ENCODE measurements at places on chromosomes 7 and 10.

DNA sequence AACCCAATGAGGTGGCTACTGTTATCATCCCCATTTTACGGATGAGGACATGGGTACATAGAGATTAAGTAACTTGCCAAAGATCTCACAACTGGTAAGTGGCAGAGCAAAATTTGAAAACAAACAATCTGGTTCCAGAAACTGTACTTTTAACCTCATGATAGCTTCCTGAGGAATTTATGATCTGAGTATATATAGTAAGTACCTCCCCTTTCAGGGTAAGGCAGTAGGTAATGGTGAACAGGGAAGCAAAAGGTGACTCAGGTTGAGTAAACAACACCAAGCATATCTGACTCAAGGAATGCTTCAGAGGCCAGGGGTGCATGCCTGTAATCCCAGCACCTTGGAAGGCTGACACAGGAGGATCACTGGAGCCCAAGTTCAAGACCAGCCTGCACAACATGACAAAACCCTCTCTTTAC is 21.1 kb downstream of the KLLN start:
- DNase-seq: peak; percentile 58

DNA sequence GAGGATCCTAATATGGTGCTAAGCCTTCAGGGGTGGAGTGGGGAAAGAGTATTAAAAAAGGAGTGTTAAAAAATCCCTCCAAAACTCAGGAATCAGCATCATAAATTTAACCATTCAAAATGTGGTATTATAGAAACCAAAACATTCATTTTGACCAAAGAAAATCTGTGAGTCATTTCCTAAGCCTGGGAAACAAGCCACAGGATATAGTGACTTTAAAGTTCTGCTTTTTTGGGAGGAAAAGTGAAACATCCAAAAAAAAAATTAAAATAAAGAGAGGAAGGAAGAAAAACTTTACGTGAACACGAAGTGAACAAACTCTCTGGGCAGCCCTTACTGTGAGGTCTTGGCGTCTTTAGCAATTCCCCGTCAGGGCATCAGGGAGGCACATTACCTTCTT is 74.0 kb upstream of the GSDME start:
- DNase-seq: no peak

GRCh38 chr7:11858026-11858425 is 26.0 kb upstream of the THSD7A start:
- DNase-seq: no peak

GRCh38 chr10:3217301-3217700 is 44.7 kb upstream of the PITRM1 start:
- no peak for DNase-seq

Data from urothelium cell line (cell line).